Suppressor macrophage treated with lipopolysaccharide for 1 hour (primary cell): ENCODE measurements at places on chromosomes 11 and 22.

- no peak for DNase-seq
Observed at GRCh38 chr11:69419662-69420395, 61.6 kb upstream of the LINC01488 start.

DNA sequence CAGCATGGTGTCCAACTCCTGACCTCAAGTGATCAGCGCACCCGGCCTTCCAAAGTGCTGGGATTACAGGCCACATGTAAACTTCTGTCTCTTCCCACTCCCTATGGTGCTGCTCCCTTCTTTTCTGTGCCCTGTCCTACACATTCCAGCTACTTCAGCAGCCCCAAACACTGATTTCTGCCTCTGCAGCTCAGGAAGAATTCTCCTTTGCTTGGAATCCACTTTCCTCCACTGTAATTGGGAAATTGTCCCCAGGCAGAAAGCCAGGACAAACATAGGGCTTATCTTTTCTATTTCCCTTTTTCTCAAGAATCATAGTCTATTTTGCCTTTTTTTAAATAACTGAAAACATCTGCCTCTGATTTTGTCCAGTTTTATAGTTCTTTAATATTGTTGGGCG is 21.3 kb upstream of the DRG1 start:
- no peak for DNase-seq

DNA sequence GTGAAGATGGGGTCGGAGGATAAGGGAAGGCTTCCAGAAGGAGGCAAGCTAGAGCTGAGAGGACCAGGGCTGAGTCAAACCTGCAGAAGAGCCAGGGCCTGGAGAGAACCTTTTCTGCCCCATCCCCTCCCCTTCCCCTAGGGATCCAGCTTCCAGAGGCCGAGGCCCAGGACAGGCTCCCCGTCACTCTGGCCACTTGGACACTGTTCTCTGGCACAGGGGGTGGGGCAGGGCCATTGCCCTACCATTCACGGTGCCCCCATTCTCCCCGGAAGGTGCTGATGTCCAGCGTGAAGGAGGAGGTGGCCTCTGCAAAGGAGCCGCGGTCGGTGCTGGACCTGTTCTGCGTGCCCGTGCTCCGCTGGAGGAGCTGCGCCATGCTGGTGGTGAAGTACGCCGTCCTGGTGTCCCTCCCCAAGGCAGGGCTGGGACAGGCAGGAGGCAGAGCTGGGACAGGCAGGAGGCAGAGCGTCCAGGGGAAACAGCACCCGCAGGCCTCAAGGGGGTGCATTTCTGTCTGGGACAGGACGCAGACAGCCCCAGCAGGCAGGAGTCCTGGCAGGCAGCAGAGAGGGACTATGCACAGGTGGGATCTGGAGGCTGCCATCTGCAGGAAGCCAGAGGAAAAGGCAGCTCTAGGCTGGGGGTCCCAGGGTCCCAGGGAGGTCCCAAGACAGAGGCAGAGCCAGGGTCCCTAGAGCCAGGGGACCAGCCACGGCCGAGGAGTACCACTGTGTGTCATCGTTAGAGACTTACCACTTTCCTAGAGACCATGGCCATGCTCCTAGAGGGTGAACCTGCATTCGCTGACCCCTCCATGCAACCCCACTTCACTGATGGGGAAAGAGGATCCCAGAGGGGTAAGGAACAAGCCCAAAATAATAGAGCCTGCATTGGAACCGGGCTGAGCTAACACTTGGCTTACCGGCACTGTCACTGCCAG is 25.8 kb upstream of the SLC22A12 start:
- no peak for DNase-seq

DNA sequence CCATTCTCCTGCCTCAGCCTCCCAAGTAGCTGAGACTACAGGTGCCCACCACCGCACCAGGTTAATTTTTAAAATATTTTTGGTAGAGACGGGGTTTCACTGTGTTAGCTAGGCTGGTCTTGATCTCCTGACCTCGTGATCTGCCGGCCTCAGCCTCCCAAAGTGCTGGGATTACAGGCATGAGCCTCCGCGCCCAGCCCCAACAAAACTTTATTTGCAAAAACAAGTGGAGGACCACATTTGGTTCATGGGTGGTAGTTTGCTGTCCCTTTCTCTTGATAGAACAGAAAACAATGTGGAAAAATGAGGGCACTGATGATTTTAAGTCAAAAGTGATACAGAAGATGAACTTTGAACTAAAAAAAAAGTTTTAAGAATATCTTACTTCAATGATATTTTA is 121.8 kb upstream of the SERPIND1 start:
- DNase-seq, result no peak

GRCh38 chr22:27215871-27216270 is 558.5 kb downstream of the MIAT start:
- no peak for DNase-seq

- no peak for DNase-seq
Observed at GRCh38 chr22:33314316-33314715, 256.1 kb upstream of the SYN3 start.

GRCh38 chr11:105177658-105178057 is 38.1 kb upstream of the CARD18 start:
- DNase-seq, result no peak

- peak; percentile 17 for DNase-seq
Observed at GRCh38 chr11:73537969-73538368, 59.9 kb downstream of the FAM168A start.

- peak; percentile 84 for DNase-seq
Observed at GRCh38 chr11:36390963-36391471, 94.9 kb downstream of the PRR5L start.

- DNase-seq, result no peak
Observed at GRCh38 chr11:96016978-96017502, 93.1 kb upstream of the MTMR2 start.

DNA sequence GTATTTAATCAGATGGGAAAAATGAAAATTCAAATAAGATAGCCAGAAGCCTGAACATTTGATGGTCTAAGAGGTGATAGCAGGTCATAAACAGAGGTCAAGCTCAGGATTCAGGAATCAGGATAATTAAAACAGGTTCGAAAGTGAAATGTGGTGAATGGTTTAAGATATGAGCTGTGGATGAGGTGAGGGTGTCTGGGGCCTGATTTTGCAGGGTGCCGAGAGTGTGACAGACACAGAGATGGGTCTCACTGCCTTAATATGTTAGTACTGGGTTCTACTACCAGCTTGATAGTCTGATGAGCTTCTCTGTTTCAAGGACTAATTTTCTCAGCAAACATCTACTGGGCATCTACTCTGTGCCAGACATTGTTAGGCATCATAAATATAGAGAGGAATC is 19.9 kb upstream of the EMSY start:
- DNase-seq, result no peak

- no peak for DNase-seq
Observed at GRCh38 chr11:48093323-48093722, 113.0 kb downstream of the PTPRJ start.

DNA sequence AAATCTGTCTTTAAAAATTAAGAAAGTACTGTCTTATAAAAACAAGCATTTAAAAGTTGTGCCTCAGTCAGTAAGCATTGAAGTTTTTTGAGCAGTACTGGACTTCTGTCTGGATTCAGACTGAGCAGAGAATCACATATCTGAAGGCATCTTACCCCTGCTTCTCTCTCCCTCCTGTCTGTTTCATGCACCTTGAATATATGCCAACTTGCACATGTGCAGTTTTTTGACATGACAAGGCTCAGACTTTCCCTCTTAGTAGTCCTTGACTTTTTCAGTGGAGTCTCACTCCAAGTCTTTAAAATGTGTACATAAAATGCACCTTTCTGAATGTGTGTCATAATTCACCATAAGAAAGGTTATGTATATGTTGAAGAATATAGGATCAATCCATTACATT is 19.8 kb downstream of the SPECC1L start:
- no peak for DNase-seq

GRCh38 chr11:130644187-130644586 is 195.7 kb downstream of the ADAMTS15 start:
- DNase-seq, result no peak
